ENCODE measurements at places on chromosomes 1 and 21. TPM values are rescaled to one million over a fixed set of nuclear protein-coding genes. Genes with fewer than 3 reads are reported as not detected.

GRCh38 chr1:20329793-20330542 is 39.3 kb downstream of the VWA5B1 start:
- no peak for DNase-seq

DNA sequence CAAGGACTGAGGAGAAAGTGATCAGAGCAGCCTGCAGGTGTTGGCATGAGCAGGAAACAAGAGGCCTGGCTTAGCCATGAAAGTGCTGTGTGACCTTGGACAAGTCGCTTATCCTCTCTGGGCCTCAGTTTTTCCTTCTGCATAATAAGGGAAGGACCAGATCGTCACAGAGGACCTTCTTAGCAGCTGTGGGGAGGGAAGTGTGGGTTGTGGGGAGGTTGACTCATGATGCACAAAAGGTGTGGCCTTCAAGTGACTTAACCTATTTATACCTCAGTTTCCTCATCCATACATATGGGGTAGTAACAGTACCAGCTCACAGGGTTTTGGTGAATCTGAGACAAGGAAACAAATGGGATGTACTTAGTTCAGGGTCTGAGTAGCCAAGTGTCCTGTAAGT is 658.8 kb downstream of the MATN1 start:
- no peak for DNase-seq

DNA sequence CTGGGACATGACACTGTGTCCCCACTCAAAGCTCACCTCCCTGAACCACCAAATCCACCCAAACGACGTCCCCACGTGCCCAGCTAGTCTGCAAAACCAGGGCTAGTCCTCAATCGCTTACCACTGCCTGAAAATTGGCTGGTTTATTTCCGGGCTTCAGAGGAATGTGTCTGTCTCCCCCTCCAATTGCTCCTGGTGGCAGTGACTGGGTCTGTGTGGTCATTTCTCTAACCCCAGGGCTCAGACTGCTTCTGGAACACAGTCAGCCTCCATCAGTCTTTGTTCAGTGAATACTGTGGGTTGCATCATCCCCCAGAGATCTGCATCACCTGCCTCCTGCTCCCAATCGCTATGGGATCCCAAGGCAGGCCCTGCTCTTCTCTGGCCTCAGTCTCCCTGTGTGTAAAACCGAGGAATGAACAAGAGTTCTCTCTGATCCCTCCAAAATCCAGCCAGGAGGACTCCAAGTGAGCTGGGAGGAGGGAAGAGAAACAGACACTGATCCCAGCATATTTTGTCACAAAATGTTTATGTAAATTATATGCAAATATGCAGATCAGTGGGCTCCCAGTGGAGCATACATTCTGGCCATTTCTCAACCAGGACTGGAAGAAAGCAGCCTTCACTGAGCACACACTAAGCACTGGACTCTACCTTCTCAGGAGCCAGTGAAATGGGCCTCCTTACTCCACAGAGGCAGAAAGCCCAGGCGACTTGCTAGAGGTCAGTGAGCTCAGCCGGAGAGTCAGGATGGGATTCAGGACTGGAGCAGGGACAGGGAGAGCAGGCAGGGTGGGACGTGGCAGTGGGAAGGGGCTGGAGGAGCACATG is 20.9 kb downstream of the SDC3 start:
- peak; percentile 73 for DNase-seq

DNA sequence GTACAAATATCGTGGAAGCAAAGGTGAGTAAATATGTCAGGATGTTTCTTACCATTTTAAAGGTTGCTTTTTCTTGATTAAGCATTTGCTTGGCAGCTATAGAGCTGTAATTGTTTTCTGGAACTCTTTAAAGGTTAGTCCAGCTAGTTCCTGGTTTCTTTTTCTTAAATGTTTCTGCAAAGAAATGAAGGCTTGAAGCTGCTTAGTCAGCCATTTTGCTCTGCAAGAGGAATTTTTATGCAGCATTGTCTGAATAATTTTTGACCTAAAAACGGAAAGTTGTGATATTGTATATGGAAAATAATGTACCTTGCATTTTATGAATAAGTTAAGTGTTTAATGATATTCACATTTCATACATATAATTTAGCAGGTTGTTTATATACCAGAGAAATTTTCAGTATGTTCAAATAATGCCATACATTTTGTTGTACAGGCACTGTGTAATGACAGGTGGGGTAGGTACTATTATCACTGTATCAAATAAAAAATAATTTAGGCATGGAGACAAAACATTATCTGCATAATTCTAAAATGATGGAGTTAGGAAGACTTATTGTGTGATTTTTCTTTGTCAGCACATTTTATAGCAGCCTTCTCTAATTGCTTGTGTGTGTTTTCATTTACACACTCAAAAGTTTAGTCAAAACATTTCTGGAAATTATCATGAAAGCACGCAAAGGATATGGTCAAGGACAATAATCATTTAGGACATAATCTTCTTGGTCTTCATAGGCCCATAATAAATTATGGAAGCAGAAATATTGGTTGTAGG is 624.4 kb downstream of the NCAM2 start:
- DNase-seq = no peak

DNA sequence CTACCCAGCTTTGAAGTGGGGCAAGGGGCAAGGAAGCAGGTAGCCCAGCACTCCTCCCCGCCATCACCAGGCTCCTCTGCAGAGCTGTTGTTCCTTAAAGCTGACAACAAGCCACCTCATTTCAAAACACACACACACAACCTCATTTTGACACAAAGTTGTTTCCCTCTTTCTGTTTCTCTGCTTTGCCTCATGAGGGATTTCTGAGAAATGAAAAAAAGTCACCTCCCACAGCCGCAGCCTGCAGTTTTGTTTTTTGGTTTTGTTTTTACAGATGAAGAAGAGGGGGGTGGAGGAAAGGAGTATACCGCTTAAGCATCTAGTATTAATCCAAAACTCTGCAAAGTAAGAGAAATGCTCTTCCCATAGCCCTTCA is 12.1 kb downstream of the MCL1 start:
- peak; percentile 40 for DNase-seq

- DNase-seq = peak; percentile 80
Measured at GRCh38 chr1:89987159-89987819, 7.6 kb upstream of the ZNF326 start.

DNA sequence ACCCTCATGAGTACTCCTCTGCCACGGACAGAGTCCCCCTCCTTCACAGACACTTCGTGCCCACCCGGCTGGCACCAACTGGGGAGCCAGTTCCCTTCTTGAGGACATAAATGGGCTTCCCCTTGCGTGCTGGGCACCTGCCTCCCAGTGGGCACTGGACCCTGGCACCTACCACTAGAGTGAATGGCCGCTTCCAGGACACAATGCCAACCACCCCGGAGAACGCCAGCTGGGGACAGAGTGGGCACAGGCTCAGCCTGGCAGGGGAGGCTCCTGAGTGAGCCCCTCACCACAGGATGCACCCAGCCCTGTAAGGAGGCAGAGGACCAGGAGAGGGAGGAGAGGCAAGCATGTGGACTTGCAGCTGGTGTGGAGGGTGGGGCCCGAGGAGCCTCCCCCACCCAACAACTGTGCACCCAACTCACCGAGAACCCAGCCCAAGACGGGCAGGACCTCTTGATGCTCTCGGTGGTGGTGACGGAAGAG is 1.0 kb downstream of the ENTREP3 start:
- no peak for DNase-seq

- no peak for DNase-seq
Measured at GRCh38 chr1:50257029-50257428, 148.3 kb downstream of the ELAVL4 start.

- no peak for DNase-seq
Measured at GRCh38 chr1:206098242-206098919, 18.8 kb downstream of the AVPR1B start.

DNA sequence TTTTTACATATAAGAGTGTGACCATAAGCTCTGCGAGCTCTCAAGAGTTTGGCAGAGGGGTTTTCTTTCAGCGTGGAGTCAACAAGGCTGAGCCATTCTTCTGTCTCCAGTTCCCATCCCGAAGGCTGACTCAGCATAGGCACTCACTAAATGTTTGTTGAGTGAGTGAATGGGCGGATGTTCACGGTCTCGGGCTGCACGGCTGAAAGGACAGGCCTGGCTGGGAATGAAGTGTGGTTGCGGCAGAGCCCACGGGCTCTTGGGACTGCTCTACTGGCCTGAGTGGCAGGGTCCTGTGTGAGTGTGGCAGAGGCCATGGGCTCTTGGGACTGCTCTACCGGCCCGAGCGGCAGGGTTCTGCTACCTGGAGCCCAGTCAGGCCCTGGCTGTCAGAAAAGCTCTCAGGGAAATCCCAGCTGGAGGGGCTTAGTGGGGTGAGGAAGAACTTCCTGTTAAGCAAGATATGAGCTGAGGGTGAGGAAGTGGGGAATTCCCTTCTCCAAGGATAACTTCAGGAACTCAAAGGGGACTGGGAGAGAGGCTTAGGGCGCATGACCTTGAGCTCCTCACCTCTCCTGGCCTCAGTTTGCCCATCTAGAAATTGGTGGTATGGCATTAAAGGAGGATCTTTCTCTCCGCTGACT is 56.6 kb upstream of the C1orf174 start:
- DNase-seq = no peak

DNA sequence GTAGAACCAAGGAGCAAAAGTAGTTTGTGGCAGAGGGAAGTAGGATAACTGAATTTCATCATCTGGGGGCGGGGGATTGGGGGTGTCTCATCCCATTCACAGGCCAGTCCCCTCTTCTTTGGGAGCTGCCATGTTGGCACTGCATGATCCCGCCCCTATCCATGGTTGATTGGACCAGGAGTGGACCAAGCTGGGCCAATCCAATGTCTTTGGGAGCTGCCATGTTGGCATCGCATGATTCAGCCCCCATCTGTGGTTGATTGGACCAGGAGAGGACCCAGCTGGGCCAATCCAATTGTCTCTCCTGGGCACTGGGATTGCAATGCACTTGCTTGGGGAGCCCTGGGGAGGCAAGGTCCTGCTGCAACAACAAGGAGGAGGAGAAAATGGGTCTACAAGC is 12.3 kb upstream of the ALPL start:
- DNase-seq = no peak

DNA sequence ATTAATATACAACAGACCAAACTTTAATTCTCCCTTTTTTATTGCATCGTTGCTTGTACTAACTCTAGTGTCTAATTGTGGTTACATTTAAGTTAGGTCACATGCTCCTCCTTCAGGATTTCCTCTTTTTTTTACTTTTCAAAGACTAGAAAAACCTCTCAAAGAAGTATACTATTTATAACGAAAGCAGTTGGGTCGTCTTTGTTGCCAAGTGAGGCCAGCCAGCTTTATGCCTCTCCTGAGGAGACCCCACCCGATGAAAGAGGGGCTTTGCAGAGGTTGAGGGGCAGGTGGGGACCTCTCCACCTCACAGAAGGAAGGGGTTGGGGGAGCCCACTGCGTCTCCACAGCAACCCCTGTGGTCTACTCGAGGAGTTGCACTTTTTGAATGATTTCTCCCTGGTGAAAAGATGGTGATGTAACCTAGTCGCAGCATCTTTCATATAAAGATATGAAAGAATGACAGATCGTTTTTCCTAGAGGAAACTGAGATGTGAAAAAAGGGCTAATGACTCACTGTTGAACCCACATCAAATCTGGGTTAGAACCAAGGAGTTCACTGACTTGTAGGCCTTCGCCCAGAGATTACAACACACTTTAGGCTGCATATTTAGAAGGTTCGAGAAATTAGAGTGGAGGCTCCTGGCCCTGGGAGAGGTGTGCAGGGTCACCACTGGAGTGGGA is 6.4 kb downstream of the TGFB2 start:
- DNase-seq = peak; percentile 66

DNA sequence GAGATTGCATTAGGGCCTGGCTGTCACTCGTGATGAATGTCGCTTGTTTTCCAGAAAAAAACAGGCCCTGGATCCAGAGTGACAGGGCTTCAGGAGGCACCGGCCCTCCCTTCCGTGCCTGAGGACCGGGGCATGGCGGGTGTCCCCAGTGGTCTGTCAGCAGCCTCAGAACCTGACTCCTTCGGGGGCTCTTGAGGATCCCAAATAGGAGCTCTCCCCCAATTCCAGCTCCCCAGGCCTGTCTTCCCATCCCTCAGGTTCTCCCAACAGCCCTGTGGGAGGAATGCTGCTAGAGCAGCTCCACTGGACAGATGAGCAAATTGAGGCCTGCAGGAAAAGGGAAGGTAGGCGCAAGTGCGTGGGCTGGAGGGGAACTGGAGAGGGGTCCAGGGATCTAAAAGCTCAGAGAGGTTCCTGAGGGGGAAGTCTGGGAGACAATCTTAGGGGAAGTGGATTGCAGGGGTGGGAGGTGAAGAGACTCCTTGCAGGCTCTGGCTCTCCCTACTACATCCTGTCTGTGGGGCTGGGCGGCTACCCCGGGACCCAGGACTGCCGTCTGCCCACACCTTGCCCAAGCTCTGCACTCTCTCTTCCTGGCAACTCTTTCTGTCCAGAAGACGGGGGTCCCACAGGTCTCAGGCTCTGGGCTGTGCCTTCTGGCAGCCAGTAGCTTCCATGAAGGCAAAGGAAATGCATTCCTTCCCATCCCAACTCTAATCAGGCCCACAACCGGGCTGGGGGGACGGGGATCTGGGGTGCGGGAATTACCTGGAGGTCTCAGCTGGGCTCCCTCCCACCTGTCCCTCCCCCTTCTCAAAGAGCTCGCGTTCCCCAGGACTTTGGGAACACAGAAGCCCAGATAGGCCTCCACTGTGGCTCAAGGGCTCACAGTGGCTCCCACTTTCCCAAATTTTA is 105.7 kb upstream of the CASZ1 start:
- DNase-seq = no peak

DNA sequence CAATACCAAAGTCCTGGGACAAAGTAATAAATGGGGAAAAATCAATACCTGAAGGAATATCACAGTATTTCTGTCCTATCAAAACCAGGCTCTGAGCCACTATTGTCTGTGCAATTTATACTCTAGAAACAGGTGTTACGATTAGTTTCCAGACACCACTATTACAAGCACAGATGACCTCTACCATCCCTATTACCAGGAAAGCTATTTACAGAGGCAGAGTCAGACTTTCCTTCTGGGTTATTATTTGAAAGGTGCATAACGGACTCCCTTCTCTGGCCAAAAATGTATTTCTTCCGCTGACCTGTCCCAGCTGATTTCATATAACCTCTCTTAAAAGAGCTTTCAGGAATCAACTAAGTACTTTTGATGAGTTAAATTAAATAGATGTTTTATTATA is 154.6 kb upstream of the LRRC7 start:
- no peak for DNase-seq

- no peak for DNase-seq
Measured at GRCh38 chr1:205593967-205594366, 37.8 kb downstream of the ELK4 start.

DNA sequence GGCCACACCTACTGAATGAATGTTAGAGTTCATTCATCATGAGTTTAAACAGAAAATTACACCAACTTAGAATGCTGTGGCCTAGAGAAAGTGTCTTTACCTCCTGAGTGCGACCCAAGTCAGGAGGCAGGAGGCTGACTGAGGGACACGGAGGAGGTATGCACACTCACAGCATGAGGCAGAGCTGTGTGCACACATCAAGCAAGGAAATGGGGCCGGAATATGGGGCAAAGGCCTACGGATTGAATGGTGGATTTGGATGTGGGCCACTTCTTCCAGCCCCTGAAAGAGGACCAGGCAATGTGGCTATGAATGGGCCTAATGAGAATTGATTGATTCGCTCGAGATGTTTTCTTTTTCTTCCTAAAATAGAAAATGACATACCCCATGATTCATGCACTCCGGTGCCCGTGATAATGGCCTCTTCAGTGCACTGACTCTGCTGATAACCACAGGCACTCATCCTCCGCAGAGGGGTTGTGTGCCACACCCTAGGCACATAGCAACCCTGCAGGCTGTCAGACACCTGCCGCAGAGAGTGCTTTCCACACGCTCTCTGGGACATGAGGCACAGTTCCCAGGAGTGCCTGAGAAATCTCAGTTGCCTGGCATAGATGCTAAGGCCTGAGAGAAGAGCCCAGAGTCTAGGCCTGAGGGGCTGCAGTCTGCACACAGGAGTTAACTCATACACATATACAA is 155.5 kb downstream of the GLUL start:
- DNase-seq = peak; percentile 3

The SH2D5 gene
- total RNA-seq = 7.2 TPM

The EPHA10 gene
- total RNA-seq = not detected

The B3GALT2 gene
- 5.8 TPM for total RNA-seq
